Activated T-helper 17 cell treated with anti-CD3 and anti-CD28 coated beads, Interleukin-2, amount 50 U/mL, for 72 hours (primary cell): ENCODE measurements at places on chromosomes 5 and 9. TPM values are rescaled to one million over a fixed set of nuclear protein-coding genes. Genes with fewer than 3 reads are reported as not detected.

- no peak for ATAC-seq
These were observed 99.7 kb upstream of the RAI14 start for GRCh38 chr5:34556509-34556782.

GRCh38 chr9:124370896-124371582, 44.2 kb downstream of the PSMB7 start:
- ATAC-seq, result no peak

GRCh38 chr5:4348423-4348822, 752.8 kb downstream of the IRX1 start:
- ATAC-seq, result no peak

- ATAC-seq, result no peak
These were observed 523.8 kb downstream of the RASEF start for GRCh38 chr9:82539146-82539545.

The ZDHHC11B gene
- 0.30 TPM for total RNA-seq

DNA sequence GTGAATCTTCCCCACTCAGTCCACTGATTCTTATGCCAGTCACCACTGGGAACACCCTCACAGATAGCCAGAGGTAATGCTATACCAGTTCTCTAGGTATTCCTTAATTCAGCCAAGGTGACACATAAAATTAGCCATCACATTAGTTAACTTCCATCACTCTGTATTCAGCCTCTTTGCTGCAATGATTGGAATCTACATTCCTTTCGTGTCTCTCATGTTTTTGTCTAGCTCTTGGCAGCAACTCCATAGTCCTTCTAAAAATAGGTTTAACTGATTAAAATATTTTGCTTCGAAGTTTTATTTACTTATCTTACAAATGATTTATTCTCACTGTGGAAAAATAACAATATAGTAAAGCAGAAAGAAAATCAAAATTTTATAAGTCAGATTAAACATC, 19.6 kb upstream of the RNF20 start:
- ATAC-seq, result no peak

GRCh38 chr5:138408023-138408422, 30.8 kb upstream of the REEP2 start:
- ATAC-seq, result peak; percentile 91

- no peak for ATAC-seq
These were observed 256.7 kb downstream of the CDH12 start for GRCh38 chr5:22596404-22596970.

DNA sequence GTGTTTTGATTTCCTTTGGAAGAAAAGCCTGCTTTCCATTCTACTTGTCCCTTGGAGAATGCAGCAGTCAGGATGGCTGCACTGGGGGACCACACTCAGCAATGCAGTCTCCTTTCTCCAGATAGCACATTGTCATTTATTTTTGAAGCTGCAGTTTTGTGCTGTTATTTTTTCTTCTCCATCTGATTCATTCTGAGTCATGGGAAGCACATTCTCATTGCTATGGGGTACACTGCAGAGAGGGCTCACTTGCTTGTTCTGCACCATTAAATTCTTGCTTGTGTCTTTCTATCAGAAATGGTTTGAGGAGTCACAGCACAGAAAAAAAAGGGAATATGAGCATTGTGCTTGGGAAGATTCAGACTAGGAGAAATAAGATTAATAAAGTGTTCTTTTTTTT, 39.7 kb upstream of the POC5 start:
- ATAC-seq, result no peak

DNA sequence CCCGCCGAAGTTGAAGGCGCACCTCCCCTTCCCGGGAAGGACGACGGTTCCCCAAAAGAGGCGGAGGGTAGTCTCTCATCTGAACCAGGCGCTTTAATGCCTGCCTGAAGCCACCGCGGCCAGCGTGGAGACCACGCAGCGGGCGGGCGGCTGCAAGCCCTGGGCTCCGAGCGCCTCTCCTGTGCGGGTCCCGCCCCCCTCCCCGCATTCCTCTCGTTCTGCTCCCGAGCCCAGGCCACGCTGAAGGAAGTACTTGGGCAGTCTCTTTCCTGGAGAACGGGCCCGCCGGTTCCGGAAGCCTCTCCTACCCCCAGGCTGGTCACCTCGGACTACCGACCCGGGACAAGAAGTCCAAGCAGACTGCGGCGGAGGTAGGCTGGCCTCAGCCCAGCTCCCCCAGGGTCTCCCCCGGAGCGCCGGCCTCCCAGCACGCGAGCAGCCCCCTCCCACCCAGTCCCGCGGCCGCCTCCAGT, 571 bp downstream of the PPIC start:
- peak; percentile 14 for ATAC-seq

GRCh38 chr5:111829701-111830100, 72.7 kb upstream of the NREP start:
- ATAC-seq, result no peak

- no peak for ATAC-seq
These were observed 203.9 kb downstream of the PLK2 start for GRCh38 chr5:58255970-58256369.
